SK-N-SH (cell line): ENCODE measurements at places on chromosomes 12 and 14.

- no peak for DNase-seq
Observed at GRCh38 chr12:55501601-55502000, 9.4 kb downstream of the OR6C68 start.

DNA sequence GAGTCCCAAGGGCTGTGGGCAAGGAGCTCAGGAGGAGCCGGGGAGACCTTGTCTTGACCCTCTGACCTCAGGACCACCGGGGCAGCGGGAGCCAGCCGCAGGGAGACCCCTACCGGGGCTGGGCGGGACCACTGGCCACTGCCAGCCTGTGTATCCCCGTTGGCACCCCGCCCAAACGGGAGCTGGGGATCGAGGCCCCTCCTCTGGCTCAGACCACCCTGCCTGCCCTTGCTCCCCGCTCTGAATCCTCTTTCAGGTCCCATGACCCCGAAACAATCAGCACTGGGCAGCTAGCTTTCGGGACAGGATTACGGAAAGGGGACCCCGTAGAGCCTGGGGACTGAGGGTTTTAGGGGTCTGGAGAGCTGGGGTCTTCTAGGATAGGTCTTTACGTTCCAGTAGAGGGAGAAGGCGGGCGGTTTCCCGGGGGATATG, 1.3 kb downstream of the GLI1 start:
- peak; percentile 63 for DNase-seq

- no peak for DNase-seq
Observed at GRCh38 chr12:81809829-81810595, 50.9 kb upstream of the PPFIA2 start.

GRCh38 chr12:85673921-85674420, 162.2 kb downstream of the RASSF9 start:
- DNase-seq, result no peak
